ENCODE measurements at places on chromosomes 12 and 14.
A peak's percentile ranks its signal among the peaks of the same experiment; 100 is the strongest.

- no peak for DNase-seq
These were observed 124.8 kb downstream of the SAMD4A start for GRCh38 chr14:54691525-54692283.

- DNase-seq, result peak; percentile 81
These were observed 35.2 kb downstream of the ZFP36L1 start for GRCh38 chr14:68757618-68758081.

DNA sequence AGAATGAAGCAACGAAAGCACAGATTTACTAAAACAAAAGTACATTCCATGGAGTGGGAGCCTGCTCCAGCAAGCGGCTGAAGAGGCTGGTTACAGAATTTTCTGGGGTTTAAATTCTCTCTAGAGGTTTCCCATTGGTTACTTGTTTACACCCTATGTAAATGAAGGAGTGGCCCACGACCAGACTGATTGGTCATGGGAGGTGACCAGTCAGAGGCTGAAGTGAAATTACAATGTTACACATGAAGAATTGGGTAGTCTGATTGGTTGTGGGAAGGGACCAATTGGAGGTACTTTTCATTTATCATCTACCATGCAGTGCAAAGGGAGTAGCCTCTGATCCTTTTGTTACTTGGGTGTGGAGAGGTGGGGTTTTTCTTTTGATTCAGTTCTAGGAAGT, 36.2 kb upstream of the APPL2 start:
- DNase-seq, result no peak

- no peak for DNase-seq
These were observed 29.3 kb upstream of the ATF1 start for GRCh38 chr12:50734409-50735263.

DNA sequence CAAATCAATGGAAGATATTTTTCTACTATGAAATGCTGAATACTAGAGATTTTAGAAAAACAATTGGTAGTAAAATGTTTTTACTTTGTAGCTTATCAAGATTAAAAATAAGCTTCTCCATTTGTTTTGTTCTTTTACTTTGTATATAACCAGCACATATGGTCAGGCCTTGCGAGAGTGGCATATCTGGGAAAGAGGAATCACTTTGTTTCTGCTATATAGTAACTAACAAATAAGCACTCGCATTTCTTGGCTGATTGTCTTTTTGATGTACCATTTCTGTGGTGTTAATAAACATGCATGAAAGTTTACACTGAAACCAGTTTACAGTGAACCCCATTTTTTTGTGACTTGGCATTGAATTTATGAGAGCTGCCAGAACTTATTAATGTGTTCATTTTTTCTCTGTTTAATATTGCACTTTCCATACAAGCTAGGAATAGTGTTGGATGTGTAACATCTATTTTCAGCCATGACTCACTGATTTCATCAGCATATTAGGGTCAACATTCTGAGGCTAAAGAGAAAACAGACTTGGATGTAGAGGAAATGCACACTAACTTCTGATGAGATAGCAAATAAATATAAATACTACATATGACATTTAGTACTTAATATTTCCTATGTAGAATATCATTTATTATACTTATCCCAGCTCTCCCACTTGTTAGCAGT, 635.5 kb downstream of the KCNH5 start:
- DNase-seq, result peak; percentile 37

DNA sequence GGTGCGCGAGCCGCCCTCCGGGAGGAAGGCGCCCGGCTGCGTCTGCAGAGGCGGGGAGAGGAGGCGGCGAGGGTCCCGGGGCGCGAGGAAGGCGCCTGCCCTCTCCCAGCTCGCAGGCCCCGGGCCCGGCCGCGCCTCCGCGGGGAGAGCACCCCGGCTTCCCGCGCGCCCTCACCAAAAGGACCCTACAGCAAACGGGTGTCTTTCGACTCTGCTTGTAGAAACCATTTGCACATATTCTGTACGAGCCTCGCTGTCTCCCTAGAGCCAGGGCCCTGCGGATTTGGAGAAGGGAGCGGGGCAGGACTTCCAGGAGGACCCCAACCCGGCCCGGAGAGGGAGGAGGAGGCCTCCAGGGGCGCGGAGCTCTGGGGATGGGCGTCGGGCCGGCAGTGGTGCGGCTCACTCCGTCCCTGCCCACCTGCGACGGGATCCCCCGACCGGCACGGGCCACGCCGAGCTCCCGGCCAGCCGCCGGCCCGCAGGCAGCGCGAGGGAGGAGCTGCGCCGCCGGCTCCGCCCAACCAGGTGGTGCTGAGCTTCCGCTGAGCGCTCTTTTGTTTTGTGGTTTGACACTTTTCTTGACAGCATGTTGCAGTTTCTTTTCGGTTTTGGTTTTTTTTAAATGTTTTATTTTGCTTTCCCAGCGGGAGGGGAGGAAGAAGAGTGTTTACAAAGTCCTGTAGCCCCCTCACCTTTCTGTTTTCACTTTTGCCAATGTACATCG, 103.3 kb upstream of the FKBP4 start:
- DNase-seq, result no peak

DNA sequence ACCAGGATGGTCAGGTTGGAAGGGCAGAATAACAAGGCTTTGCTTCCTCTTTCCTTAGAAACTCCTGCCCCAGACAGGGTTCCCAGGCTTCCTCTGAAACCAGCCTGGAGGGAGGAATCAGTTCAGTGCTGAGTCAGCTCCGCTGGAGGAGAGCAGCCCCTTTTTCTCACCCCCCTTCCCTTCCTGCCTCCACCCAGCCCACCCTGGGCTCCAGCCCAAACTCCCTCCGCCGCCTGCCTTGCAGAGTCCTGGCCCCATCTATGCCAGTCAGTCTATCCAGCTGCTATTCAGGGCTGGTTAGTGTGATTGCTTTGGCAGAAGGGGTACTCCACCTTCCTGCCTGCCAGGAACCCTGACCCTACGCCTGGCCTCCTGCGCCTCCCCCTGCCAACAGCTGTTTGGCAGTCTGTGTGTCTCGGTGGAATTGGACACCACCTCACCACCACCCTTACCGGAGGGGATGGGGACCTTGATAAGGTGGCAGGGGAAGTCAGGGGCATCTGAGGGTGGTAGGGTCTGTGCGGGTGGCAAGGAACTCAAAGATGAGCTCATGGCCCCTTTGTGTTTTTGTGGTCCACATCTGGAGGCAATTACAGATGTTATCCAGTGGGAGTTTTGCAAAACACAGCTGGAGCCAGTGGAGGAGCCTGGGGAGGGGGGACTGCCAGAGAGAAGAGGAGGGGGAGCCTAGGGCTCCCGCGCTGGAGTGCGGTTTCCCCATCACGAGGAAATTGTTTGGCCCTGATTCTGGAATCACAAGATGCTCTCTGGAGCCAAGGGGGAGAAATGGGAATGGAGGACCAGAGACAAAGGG, 12.2 kb downstream of the MMP14 start:
- peak; percentile 84 for DNase-seq

DNA sequence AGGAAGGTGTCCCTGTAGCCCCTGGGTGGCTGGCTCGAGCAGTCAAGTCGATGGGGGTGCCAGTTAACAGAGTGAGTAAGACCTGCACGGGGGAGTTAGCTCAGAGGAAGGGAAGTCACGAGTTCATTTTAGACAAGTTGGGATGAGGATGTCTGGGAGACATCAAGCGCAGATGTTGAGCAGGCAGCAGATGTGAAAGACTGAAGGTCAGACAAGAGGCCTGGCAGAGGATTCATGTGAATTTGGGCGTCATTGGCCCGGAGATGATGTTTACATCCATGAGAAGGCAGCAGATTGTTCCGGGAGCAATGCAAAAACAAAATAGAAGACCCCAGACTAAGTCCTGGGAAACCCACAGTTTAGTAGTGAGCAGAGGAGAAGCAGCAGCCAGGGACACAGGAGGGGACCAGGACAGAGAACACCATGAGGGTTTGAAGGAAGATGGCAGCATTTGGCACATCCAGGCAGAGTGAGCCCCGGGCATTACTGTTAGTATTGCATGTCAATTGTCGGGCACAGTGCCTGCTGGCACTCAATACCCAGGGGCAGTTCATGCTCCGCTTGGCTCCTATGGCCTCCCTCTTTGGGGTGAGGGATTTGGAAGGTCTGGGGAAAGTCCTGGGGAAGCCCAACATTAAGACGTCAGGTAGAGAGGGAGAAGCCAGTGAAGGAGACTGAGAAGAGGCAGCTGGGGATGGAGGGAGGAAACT, 15.1 kb downstream of the LTBP2 start:
- no peak for DNase-seq

GRCh38 chr14:21037156-21037555, 2.5 kb upstream of the RNASE13 start:
- peak; percentile 25 for DNase-seq

DNA sequence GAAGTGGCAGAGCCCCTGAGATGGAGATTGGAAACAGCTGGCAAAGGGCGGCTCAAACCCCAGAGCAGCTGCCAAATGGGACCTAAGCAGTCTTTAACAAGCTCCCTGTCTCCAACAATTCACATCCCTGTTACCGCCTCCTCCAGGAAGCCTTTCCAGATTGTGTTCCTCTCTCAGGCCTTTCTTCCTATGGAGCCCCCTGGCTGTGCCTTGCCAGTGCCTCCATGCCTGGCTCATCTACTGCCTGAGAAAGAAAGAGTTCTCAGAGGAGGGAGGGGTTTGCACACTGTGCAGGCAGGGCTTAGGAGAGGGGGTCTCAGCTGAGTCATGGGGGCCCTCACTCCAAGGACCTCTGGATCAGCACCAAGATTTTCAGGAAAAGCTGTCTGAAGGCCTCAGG, 8.8 kb upstream of the KRT74 start:
- DNase-seq, result no peak

- no peak for DNase-seq
These were observed 19.3 kb downstream of the ZNF641 start for GRCh38 chr12:48331399-48331798.

DNA sequence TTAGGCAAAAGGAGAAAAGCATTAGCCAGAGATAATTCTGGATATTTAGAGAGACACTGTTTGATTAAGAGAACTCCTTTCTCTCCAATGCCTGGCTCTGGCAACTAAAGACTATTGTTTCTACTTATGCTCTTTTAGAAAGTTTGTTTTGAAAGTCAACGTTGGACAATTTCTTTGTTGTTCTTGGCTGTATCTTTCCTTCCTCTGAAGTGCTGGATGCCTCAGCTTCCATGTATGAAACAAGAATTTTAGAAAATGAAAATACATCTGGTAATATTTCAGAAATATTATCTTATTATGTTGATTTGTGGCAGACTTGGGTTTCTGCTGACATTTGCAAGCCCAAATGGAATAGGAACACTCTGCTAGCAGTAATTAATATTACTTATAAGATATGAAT, 382.6 kb downstream of the SNAPC1 start:
- DNase-seq, result no peak

DNA sequence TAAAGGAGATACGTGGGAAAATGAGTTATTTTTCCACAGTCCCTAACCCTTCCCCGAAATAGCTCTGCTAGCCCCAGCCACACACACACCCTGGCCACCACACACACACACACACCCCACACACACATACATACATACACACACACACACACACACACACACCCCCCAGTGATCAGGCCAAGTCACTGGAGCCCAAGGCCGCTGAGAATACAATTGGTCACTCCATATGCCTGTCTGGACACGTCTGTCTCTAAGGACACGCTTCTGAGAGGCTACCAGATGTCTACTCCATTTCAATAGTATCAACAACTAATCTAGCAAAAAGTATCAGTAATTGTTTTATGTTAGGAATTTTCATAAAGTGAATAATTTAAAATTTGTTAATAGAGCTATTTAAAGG, 13.0 kb upstream of the DIABLO start:
- no peak for DNase-seq

- DNase-seq, result no peak
These were observed 8.0 kb upstream of the MGP start for GRCh38 chr12:14893506-14894250.

- no peak for DNase-seq
These were observed 117.4 kb upstream of the RTL1 start for GRCh38 chr14:101020834-101021370.

DNA sequence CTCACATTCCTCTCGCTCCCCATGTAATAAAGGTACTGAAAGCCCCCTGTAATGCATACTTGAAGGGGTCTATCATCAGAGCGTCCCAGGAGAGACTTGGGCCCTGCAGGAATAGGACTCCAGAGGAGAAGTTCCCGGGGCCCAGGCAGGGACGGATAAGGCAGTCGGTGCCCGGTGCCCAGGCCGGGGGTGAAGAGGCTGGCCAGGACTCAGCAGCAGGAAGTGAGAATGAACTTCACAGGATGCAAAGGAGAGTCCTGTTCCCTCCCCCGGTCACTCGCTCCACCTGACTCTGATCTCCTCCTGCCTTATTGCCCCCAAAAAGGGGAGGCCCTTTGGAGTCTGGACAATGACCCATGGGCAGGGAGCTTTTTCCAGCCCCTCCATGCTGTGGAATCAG, 40.2 kb downstream of the LRRC74A start:
- DNase-seq, result no peak

GRCh38 chr12:75444429-75445136, 36.0 kb upstream of the GLIPR1 start:
- DNase-seq, result no peak

- DNase-seq, result no peak
These were observed 33.9 kb downstream of the NUMB start for GRCh38 chr14:73424453-73424852.

DNA sequence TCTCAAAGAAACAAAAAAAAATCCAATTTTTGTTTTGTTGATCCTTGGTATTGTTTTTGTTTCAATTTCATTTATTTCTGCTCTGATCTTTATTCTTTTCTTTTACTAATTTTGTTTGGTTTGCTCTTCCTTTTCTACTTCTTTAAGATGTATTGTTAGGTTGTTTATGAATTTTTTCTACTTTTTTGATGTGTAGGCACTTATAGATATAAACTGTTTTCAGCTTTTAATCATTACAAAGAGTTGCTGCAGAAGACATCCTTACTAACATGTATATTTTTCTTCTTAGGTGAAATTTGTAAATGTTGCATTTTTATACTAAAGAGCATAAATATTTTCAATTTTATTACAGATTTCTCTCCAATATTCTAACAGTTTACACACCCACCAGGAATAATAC, 69.8 kb downstream of the KNTC1 start:
- no peak for DNase-seq

GRCh38 chr14:93333631-93334103, 831 bp upstream of the BTBD7 start:
- DNase-seq, result no peak

GRCh38 chr14:98868866-98869265, 403.1 kb downstream of the BCL11B start:
- DNase-seq, result no peak
